ENCODE measurements at places on chromosomes 6 and 20.

- H3K27me3 ChIP-seq: no peaks in the 10 kb centered on the region
- peaks cover 5% of the 10 kb centered on the region for H3K4me1 ChIP-seq
- DNase-seq: no peak
- H3K27ac ChIP-seq: no peak overlapping the region
- no peak overlapping the region for H3K4me3 ChIP-seq
Measured at GRCh38 chr6:127865108-127865507, 35.8 kb downstream of the THEMIS start.

GRCh38 chr6:125273965-125274364 is 27.8 kb downstream of the HDDC2 start:
- H3K4me1 ChIP-seq: no peaks in the 10 kb centered on the region
- H3K27me3 ChIP-seq: no peaks in the 10 kb centered on the region
- H3K36me3 ChIP-seq: peaks cover 30% of the 10 kb centered on the region

DNA sequence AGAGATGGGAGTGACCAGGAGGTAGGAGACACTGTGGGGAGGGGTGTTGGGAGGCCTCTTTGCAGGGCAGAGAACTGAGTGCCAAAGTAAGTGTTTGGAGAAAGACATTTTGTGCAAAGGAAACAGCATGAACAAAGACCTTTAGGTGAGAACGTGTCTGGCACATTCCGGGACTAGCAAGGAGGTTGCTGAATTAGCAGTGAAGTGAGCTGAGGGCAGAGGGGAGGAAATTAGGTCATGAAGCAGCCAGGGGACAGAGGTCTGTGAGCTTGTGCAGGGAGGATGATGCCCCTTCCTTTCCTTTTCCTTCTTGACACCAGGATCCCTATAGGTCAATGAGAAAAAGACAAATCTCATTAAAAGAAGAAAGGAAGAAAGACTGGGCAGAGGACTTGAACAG is 21.4 kb upstream of the AHCY start:
- no peak overlapping the region for H3K4me3 ChIP-seq
- H3K27me3 ChIP-seq: no peaks in the 10 kb centered on the region
- peak overlapping the region; percentile 13 for H3K27ac ChIP-seq
- peaks cover 17% of the 10 kb centered on the region for H3K4me1 ChIP-seq

- peak overlapping the region; percentile 54 for H3K27ac ChIP-seq
- no peak overlapping the region for H3K4me3 ChIP-seq
- no peaks in the 10 kb centered on the region for H3K27me3 ChIP-seq
- H3K4me1 ChIP-seq: peaks cover 12% of the 10 kb centered on the region
- H3K36me3 ChIP-seq: no peaks in the 10 kb centered on the region
- DNase-seq: no peak
Measured at GRCh38 chr20:34581341-34582184, 23.0 kb downstream of the MAP1LC3A start.

DNA sequence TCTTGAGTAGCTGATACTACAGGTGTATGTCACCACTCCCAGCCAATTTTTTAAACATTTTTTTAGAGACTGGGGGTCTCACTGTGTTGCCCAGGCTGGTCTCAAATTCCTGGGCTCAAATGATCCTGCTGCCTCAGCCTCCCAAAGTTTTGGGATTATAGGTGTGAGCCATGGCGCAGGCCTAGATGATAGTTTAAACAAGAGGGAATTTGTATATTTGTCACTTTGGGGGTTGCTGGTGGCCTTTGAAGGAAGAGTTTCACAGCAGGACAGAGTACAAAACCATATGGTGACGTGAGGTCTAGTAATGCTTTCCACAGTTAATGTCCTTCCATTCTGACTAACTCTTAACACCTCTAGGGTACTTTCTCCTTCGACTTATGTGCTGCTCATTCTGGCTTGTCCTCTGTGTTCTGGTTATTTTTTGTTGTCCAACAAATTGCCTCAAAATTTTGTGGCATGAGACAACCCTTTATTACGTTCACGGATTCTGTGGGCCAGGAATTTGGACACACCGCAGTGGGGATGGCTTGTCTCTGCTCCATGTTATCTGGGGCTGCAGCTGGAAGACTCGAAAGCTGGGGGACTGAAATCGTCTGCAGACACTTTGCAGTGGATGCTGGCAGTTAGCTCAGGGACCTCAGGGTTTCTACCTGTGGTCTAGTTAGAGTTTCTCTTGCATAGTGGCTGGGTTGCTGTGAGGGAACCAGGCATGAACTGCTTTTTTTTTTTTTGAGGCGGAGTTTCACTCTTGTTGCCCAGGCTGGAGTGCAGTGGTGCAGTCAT is 23.0 kb upstream of the IER3 start:
- no peaks in the 10 kb centered on the region for H3K36me3 ChIP-seq
- no peak overlapping the region for H3K27ac ChIP-seq
- H3K27me3 ChIP-seq: no peaks in the 10 kb centered on the region
- no peak overlapping the region for H3K4me3 ChIP-seq
- peaks cover 59% of the 10 kb centered on the region for H3K4me1 ChIP-seq

GRCh38 chr6:118313762-118314161 is 234.3 kb upstream of the PLN start:
- H3K27me3 ChIP-seq: no peaks in the 10 kb centered on the region
- no peak for DNase-seq
- H3K4me1 ChIP-seq: peaks cover 8% of the 10 kb centered on the region
- H3K27ac ChIP-seq: no peak overlapping the region
- H3K4me3 ChIP-seq: no peak overlapping the region
